ENCODE measurements at places on chromosomes 6 and 20.
A peak's percentile ranks its signal among the peaks of the same experiment; 100 is the strongest.

DNA sequence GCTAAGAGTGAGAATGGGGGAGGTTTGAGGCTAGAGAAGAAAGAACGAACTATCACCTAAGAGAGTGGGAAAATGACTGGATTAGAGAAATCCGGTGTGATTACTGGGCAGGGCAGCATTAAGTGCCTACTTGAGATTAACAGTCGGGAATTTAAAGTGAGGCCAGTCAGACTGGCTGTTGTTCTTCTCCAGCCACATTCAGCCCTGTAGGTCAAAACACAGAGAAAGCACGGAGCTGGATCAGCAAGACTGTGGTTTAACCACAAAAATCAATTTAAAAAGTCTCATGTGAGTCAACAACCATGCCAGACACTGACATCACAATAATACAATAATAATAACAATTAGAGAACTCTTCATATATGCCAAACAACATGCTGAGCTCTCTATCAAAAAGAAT lies 301.9 kb upstream of the SGK1 start:
- DNase-seq = peak; percentile 16

GRCh38 chr20:43508604-43509040 lies 1.1 kb downstream of the L3MBTL1 start:
- no peak for DNase-seq

GRCh38 chr6:158568549-158568948 lies 8.7 kb downstream of the TMEM181 start:
- DNase-seq = no peak

DNA sequence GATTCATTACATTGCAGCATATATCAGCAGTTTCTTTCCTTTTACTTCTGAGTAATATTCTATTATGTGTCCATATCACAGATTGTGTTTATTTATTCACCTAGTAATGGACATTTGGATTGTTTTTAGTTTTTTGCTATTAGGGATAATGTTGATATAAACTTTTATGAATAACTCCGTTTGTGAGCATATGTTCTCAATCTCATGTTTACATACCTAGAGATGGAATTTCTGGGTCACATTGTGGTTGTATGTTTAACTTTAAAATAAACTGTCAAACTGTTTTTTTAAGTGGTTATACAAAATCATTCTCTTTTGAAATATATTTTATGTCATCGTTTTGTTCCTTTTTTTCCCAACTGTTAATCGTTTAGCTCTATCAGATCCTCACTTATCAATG lies 311.6 kb downstream of the MMUT start:
- no peak for DNase-seq

DNA sequence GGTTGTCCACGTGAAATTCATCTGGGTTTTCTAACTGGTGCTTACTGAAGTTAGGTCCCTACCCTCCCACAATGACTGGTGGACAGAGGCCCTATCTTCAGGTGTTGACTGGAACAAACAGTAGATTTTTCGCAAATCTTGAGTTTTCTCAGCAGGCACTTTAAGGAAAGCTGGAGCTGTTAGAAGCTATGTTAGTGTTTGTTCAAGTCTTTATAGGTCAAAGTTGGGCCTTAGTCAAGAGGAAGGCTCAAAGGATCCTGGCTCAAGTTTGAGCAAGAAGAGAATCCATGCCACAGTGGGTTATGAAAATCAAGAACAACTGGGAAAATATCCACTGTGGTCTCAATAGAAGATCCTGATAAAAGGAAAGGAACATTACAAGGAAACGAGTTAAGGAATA lies 48.5 kb upstream of the ELOVL5 start:
- DNase-seq = no peak

DNA sequence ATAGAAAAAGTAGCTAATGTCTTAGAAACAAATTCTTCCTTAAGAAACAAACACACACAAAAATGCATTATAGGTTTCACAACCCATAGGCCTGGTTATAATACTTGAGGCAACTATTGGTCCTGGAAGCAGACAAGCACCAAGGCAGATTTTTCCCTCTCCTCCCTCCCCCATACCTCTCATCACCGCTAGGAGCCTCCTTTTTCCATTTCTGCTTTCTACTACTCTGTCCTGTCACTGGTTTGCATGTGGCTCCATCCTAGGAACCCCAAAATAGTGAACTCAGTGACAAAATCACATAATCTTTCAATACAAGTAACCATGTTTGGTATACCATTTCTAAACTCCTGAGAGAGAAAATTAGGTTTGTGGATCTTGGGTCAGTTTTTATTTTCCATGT lies 66.1 kb downstream of the HMGCLL1 start:
- DNase-seq = no peak

DNA sequence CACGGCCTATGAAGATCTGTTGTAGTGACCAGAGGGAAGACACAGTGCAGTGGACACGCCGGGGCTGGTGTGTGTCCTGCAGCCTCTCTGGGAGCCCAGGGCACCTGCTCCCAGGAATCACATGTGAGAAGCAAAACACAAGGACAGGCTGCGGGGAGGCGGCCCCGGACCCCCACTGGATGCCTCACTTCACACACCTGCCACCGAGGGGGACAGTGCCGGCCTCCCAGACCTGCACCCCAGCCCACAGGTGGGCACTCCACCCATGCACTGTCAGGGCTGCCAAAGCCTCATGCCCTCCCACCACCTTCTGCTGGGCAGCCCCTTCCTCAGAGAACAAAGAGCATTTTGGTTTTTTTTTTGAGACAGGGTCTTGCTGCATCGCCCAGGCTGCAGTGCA lies 27.4 kb downstream of the FRMD1 start:
- no peak for DNase-seq

GRCh38 chr6:121780325-121781321 lies 345.2 kb downstream of the GJA1 start:
- DNase-seq = peak; percentile 78

DNA sequence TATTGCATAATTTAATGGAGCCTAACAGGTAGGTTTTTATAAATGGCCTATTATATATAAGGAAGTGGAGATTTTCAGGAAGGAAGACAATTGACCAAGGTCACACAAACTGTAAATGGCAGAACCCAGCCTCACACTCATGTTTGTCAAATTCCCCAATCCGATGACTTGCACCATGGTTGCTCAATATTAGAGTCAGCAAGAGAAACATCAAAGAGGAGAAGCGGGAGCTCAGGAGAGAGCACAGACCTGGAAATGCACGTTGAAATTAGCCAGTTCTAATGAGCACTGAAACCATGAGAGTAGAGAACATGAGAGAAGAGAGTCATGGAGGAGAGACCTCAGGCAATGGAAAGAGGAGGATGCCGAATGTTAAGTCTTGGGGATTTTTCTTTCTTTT lies 13.5 kb upstream of the MLIP start:
- no peak for DNase-seq

GRCh38 chr6:82216549-82216948 lies 31.0 kb downstream of the IBTK start:
- no peak for DNase-seq

GRCh38 chr6:12243169-12243568 lies 47.0 kb upstream of the EDN1 start:
- no peak for DNase-seq

- peak; percentile 79 for DNase-seq
Measured at GRCh38 chr6:27019651-27020552, 227.6 kb upstream of the PRSS16 start.

- no peak for DNase-seq
Measured at GRCh38 chr6:95228636-95229035, 348.7 kb upstream of the MANEA start.

- DNase-seq = no peak
Measured at GRCh38 chr6:154187714-154188113, 148.7 kb downstream of the OPRM1 start.

- DNase-seq = peak; percentile 49
Measured at GRCh38 chr6:124964764-124965105, 2.5 kb downstream of the RNF217 start.

DNA sequence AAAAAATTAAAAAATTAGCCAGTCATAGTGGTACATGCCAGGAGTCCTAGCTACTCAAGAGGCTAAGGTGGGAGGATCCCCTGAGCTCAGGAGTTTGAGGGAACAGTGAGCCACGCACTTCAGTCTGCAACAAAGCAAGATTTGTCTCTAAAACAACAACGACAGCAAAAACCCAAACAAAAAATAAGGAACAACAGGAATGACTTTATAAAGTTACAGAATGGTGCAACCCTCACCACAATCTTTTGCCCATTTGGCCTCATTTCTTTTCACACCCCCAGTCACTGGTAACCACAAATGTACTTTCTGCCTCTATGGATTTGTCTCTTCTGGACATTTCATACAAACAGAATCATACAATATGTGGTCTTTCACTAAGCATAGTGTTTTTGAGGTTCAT lies 16.7 kb upstream of the ZFAND3 start:
- no peak for DNase-seq

DNA sequence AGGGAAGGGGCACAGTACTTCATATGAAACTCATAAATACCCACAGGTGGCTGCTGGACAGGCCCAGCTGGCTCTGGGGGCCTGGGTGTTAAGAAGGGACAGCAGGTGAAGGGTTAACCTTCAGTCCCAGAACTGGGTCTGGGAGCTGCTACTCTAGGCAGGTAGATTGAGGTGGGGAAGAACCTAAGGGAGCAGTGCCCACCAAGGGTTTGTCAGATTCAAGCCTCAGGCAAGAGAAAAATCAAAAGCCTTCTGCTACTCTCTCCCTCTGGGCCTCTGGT lies 5.6 kb downstream of the RPL10A start:
- DNase-seq = no peak

- DNase-seq = no peak
Measured at GRCh38 chr6:39602601-39603519, 122.3 kb downstream of the KIF6 start.

- peak; percentile 74 for DNase-seq
Measured at GRCh38 chr6:72580281-72580940, 41.5 kb upstream of the KCNQ5 start.

DNA sequence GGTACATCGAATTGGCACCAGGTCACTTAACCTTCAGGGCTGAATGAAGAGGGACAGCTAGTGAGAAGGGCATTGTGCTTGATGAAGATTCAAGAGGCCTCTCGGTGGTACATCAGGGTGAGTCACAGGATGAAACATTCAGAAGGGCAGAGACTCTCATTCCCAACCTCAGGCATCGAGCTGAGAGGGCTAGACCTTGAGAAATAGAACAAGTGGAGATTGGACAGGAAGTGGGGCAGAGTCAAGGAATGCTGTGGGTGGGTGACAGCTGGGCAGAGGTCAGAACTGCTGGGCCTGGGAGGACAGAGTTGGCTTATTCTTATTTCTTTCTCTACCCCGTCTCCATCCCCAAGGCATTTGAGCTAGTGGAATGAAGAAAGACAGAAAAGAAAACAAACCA lies 126.0 kb downstream of the SCML4 start:
- peak; percentile 54 for DNase-seq

GRCh38 chr6:36949636-36950035 lies 4.9 kb upstream of the PI16 start:
- DNase-seq = no peak

- DNase-seq = no peak
Measured at GRCh38 chr6:50966532-50966931, 147.9 kb downstream of the TFAP2B start.

- DNase-seq = no peak
Measured at GRCh38 chr6:42511803-42512422, 51.9 kb upstream of the UBR2 start.

DNA sequence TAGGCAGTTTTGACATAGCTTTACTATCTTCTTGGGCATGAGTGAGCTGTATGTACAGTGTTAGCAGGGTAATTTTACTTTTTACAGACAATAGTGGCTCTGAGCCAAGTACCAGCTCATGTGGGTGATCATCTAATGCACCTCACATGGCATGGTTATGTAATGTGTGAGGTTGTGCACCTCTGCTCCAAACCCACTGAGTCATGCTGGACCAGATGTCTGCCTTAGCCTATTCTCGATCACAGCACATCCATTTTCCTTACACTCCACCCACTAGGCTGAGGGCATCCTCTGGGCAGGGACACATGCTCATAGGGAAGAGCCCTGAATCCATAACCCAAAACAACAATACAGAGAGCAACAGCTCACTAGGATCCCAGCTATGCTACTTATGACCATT lies 71.6 kb upstream of the FBXL4 start:
- no peak for DNase-seq

DNA sequence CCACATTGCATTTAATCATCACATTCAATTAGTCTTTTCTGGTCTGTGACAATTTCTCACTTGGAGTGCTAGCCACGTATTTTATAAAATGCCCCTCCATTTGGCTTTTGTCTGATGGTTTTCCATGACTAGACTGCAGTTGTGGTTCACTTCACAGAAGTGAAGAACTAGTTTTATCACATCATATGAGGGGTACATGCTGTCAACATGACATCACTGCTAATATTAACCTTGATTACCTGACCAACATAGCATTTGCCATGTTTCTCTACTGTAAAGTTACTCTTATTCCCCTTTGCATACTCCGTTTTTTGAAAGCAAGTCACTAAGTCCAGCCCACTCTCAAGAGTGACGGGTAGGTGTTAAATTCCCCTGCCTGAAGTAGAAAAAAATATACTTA lies 48.0 kb upstream of the COL10A1 start:
- no peak for DNase-seq

DNA sequence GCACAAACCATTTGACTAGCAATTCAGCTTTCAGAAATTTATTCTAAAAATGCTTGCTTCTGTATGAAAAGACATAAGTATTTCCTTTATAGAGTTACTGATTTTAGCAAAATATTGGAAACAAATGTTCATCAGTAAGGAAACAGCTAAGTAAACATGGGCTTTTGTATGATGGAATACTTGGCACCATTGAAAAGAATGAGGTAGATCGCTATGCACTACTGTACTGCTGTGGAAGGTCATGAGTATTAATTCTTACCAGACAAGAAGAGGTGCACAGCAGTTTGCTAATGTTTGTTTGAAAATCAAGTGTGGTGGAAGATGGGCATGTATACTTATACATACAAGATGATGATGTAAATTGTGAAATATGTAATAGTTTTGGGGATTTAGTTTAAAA lies 73.0 kb downstream of the FARS2 start:
- no peak for DNase-seq

DNA sequence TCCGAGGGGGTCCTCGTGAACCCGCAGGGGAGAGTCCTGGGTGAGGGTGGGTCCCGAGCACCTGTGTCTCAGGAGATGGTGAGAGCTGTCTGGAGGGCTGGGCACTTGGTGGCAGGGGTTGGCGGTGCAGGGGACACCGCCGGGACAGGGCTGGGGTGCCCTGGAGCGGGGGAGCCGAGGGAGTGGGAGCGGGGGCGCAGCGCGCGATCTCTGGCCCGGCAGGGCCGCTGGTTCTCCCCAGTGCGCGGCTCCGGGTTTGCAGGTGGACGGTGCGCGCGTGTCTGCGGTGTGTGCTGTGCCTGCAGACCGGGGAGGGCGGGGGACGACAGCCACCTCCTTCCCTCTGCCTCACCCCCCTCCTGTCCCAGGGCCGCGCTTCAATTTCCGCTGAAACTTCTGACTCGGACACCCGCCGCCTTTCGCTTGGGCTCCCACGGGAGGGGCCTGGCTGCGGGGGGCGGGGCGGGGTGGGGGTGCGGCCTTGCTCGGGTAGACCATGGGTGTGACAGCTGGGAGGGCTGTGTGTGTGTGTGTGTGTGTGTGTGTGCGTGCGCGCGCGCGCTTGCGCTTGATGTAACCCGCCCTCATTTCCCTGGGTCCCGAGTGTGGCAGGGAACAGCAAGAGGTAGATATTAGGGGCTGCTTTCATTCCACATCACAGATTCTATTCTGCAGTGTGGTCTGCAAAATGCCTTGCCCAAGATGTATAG lies 1.2 kb downstream of the TRIB3 start:
- DNase-seq = peak; percentile 28

- DNase-seq = no peak
Measured at GRCh38 chr20:10559266-10559665, 114.5 kb downstream of the JAG1 start.
